ENCODE measurements at places on chromosomes 5 and 9.

DNA sequence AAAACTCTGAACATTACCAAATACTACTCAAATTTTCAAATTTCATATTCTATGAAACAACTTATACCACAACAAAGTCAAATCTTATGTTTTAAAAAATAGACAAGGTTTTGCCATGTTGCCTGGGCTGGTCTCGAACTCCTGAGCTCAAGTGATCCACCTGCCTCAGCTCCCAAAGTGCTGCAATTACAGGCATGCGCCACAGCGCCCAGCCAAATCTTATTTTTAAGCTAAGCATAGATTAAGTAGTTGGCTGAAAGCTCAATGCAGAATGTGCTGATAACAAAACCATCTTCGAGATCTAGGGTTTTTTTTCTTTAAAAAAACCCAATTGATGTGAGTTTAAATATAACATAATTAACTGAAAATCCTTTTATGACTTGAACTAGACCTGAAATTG lies 6.4 kb downstream of the LMBRD2 start:
- no peak for DNase-seq

DNA sequence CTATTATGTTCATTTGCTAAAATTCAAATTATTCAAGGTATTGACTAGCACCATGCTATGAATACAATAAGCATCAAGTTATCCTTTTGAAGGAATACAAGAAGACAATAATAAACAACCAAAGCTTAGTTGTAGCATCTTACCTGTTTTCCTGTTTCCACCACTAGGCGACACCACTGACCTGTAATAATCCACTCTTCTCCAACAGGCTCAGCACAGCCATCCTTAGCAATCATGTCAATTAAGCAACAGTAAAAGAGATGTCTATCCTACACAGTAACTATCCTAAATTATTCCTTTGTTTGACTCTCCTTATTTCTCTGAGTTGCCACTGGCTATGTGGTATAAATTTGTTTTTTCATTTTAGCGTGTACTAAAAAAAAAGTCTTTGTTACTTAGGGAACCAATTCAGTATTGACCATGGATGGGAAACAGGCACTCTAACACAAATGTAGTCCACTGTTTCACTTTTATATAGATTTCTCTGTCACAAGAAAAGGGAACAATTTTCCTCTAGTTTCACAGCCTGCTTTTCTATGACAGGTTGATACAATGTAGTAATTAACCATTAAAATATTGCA lies 46.2 kb downstream of the PCA3 start:
- DNase-seq: no peak

- DNase-seq: no peak
Observed at GRCh38 chr5:67620424-67621397, 424.1 kb upstream of the CD180 start.

- no peak for DNase-seq
Observed at GRCh38 chr9:81096625-81097024, 592.7 kb downstream of the TLE1 start.

- DNase-seq: no peak
Observed at GRCh38 chr5:38686658-38687057, 130.2 kb upstream of the LIFR start.

- no peak for DNase-seq
Observed at GRCh38 chr5:121006217-121006616, 542.1 kb downstream of the PRR16 start.

All from activated naive CD4-positive, alpha-beta T cell (primary cell).